Activated T-helper 1 cell treated with anti-CD3 and anti-CD28 coated beads, Interleukin-2, amount 50 U/mL, for 16 hours (primary cell): ENCODE measurements at places on chromosomes 1 and 21.

DNA sequence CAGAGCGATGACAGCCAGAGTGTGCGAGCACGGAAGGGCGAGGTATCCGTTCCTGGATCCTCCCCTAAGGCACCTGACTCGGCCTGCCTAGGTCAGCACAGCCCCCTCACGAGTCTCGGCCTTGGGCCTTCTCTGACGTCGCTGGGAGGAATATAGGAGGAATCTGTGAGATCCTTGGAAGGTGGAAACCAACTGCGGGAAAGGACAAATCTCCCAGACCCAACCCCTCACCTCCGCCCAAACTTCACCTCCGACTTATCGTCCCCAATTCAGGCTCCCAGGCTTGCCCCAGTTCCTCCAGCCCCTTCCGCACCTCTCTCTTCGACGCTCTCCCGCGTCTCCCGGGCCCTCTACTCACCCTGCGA, 494 bp downstream of the APH1A start:
- DNase-seq, result no peak

- no peak for DNase-seq
Measured at GRCh38 chr1:153649137-153649862, 9.2 kb upstream of the SNAPIN start.

- no peak for DNase-seq
Measured at GRCh38 chr1:14440166-14440565, 158.3 kb upstream of the KAZN start.

- no peak for DNase-seq
Measured at GRCh38 chr1:13494025-13494424, 19.8 kb downstream of the LRRC38 start.

DNA sequence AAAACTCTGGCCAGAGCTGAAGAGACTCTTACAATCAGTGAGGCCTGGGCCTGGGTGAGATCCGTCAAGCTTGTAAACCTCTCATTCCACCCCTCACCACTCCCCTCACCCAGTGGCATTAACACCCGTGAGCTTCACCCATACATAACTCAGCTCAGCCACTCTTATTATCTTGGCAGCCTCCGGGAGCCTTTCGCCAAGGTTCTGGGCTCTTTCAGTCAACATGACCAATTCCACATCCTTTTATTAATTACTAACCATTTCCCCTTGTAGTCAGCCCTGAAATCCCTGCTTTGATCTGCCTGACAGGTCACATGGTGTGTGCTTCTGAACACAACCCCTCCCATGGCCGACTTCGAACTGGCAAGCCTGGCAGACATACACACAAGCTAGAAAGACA, 134.8 kb downstream of the SETD4 start:
- DNase-seq, result no peak

GRCh38 chr1:28552758-28553663, at the start of gene TRNAU1AP:
TRNAU1AP (plus strand) TSS chr1:28553085; CDS start chr1:28553111, 26 bp downstream.
- DNase-seq, result peak; percentile 96

DNA sequence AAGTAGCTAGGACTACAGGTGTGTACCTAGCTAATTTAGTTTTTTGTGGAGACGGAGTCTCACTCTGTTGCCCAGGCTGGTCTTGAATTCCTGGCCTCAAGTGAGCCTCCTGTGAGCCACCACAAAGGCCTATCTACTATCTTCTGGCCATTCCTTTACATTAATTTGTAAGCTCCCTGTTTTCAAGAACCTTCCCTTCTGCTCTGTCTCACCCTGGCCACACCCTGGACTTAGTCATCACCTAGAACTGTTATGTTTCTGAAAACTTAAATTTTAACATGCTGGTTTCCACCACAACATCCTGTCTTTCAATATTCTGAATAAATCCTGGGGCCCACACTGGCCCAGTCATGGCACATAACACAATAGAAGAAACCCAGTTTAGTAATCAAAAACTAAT, 4.9 kb upstream of the B4GALT3 start:
- DNase-seq, result peak; percentile 32

DNA sequence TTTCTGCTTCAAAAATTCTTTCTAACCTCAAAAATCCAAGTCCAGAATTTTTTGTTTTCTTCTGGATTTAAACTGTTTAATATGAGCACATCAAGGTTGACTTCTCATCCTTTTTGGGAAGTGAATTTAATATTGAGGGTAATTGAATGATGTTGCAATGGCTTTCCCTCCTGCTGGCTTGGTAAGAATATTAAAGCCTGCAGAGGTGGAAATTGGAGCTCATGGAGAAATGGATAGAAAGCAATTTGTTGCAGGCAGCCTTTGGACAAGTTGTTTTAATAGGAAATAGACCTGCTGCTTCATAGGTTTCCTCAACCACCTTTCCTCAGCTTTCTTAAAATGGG, 124.7 kb downstream of the SYT2 start:
- DNase-seq, result no peak

- no peak for DNase-seq
Measured at GRCh38 chr1:4512636-4513035, 141.8 kb upstream of the AJAP1 start.

GRCh38 chr1:155070158-155070621, 6.7 kb downstream of the EFNA4 start:
- DNase-seq, result no peak

- DNase-seq, result no peak
Measured at GRCh38 chr21:35007348-35007747, 41.8 kb downstream of the RUNX1 start.

DNA sequence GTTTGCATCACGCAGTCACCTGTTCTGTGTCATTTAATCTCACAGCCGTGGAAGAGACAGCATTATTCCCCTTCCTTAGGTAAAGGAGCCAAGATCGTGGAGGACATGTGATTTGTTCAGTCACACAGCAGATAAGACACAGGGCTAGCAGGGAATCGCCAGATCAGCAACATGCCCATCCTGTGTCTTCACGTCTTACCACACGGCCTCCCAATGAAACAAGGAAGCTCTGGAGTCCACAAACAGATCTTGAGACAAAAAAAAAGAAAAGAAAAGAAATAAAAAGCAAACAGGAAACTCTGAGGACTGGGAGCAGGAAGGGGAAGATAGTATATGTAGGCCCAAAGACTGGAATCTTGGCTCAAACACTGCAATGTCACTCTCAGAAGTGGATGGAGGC, 155.3 kb downstream of the ADSS2 start:
- no peak for DNase-seq

DNA sequence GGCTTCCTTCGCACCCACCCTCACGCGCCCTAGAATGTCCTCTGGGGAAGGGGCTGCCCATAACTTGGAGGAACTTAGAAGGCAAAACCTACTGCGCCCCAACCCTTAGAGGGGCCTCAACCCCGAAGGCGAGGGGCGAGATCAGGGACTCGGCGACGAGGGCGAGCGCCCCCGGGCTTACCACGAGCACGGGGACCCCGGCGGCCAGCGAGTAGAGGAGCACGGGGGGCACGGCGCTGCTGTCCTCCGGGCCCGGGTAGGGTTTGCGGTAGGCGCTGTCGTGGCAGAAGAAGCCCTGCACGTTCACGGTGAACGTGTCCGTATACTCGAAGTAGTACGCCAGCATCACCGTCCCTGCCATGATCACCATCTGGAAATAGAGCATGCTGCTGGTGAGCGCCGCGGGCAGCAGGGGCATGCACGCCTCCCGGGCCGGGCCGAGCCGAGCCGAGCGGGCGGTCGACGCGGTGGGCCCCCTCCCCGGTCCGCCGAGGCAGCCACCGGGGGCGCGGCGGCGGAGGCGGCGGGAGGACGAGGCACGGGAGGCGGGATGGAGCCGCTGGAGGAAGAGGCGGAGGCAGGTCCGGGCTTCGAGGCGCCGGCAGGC, 304 bp downstream of the PLPPR5 start:
- DNase-seq, result no peak

GRCh38 chr21:28135646-28136045, 857.0 kb downstream of the LTN1 start:
- no peak for DNase-seq

- DNase-seq, result no peak
Measured at GRCh38 chr1:82950606-82951200, 1048.2 kb downstream of the TTLL7 start.

GRCh38 chr1:203168256-203168786, 7.3 kb downstream of the MYBPH start:
- DNase-seq, result no peak

GRCh38 chr21:38793926-38794713, 11.6 kb upstream of the ETS2 start:
- no peak for DNase-seq

DNA sequence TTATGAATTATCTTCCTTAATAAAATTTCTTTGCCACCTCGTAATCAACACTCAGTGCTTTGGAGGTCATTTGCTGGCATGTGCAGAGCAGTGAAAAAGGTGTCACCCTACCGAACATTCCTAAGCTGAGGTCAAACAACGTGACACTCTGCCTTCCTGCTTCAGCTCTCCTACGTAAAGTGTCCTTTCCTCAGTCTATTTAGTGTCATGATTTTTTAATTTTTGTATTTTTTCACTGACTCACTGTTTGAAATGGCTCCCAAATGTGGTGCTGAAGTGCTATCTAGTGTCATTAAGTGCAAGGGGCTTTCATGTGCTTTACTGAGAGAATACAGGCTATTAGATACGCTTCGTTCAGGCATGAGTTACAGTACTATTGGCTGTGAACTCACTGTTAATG, 37.0 kb upstream of the ITPKB start:
- no peak for DNase-seq

DNA sequence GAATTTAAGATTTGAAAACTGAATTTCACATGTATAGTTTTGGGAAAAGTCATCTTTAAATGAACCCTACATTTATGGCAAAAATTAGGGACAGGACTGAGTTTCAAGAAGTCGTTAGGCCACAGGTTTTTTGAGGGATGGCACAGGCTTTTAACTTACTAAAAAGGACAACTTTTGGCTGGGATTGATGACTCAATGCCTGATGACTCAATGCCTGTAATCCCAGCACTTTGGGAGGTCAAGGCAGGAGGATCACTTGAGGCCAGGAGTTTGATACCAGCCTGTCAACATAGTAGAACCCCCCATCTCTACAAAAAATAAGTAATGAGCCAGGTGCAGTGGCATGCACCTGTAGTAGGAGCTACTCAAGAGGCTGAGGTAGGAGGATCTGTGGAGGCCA, 15.9 kb downstream of the UCK2 start:
- no peak for DNase-seq

DNA sequence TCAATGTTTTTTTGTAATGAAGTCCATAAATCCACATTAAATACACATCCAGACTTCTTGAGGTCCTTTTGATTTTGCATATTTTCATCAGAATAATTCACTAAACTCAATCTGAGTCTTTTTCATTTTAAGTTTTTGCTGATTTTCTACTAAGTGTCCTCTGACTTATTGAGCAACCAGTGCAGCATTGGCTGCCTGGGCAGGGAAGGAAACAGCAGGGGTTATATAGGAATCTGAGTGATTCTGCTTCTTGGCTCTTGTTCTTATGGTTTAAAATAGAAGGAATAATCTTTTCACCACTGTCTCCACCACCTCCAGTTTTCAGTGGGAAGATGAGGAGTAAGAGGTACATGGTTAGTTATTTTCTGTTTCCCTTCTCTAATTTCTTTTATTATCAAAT, 88.4 kb downstream of the ST6GALNAC5 start:
- no peak for DNase-seq

GRCh38 chr1:206954459-206955342, 8.4 kb upstream of the PIGR start:
- DNase-seq, result no peak
